ENCODE measurements at places on chromosomes 1 and 21. TPM values are rescaled to one million over a fixed set of nuclear protein-coding genes. Genes with fewer than 3 reads are reported as not detected.

DNA sequence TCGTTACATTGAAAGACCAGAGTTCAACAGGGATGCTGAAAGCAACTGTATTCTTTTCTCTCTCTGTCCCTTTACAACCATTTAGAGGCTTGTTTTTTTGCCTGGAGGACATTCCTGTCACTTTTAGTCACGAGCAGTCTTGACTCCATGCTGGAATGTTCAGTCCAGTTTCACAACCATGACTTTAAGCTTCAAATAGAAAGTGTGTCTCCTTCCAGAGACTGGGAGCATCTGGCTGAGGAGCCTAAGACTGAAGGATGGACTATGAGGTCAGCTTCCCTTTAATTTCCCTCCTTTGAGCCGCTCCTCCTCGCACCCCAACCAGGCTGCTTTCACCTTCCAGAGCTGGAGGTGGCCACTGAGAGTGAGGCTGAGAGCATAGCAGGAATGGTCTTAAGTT, 10.5 kb upstream of the RYR2 start:
- peak; percentile 27 for DNase-seq

DNA sequence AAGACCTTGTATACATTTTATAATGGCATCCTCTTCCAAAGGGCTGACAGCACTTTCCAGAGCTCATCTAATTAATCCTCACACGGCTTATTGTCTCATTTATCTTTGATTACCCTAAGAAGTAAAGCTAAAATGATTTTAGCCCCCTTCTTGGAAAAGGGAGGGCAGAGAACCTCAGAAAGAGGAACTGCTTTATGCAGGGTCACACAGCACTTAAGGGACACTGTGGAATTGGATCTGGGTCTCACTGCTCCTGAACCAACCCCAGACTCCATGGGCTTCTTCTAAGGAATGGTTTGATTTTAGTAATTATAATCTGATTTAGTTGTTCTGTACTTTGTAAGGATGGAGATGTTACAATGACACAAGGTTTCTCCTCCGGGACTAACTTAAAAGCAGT, 3.2 kb downstream of the BRINP2 start:
- no peak for DNase-seq

- DNase-seq: no peak
Measured at GRCh38 chr1:94683886-94684285, 136.3 kb upstream of the SLC44A3 start.

GRCh38 chr21:32946654-32947053, 79.1 kb upstream of the OLIG2 start:
- DNase-seq: peak; percentile 7

- no peak for DNase-seq
Measured at GRCh38 chr1:234954613-234955012, 174.0 kb downstream of the TOMM20 start.

- peak; percentile 35 for DNase-seq
Measured at GRCh38 chr1:155127105-155127966, at the start of gene EFNA1. Gene EFNA1 (plus strand): TSS chr1:155127876. CDS start chr1:155127978, 102 bp downstream.

GRCh38 chr1:190904091-190904695, 426.5 kb upstream of the BRINP3 start:
- no peak for DNase-seq

DNA sequence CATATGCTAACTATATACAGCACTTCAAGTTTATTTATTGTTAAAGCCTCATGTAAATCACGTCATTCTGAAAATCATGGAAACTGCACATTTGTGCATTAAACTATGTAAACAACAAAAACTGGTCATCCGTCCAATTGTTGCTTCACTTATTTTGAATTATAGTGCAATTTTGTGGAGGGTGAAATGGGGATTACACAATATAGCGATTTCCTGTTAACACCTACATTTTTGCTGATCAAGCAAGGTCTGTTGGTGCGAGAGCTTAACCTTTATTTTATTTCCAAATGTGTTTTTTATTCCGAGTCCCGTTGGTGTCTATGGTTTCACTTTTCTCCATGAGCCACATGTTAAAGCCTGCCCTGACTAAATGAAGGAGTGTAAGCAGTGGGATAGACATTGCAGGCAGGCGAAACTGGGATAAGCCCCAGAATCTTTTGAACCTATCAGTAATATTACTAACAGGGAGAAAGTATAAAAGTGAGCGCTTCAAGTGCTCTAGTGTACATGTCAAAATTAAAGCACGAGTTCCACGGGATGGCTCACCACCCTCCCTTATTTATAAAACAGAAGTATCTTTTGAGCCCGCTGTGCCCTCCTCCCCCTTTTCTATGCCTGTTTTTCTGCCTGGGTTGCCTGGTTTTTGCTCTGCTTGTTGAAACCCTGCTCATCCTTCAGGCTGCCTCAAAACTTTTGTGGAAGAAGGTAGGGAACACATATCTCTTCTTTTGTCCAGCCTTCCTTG, 120.7 kb downstream of the NFIA start:
- DNase-seq: no peak

The NR1I3 gene
- total RNA-seq: not detected

The KCNJ15 gene
- 18.9 TPM for total RNA-seq

The TSSK3 gene
- total RNA-seq: 0.39 TPM
